ENCODE measurements at places on chromosomes 7 and 10.

GRCh38 chr10:49139028-49139845, 5.4 kb upstream of the FAM170B start:
- DNase-seq, result no peak

DNA sequence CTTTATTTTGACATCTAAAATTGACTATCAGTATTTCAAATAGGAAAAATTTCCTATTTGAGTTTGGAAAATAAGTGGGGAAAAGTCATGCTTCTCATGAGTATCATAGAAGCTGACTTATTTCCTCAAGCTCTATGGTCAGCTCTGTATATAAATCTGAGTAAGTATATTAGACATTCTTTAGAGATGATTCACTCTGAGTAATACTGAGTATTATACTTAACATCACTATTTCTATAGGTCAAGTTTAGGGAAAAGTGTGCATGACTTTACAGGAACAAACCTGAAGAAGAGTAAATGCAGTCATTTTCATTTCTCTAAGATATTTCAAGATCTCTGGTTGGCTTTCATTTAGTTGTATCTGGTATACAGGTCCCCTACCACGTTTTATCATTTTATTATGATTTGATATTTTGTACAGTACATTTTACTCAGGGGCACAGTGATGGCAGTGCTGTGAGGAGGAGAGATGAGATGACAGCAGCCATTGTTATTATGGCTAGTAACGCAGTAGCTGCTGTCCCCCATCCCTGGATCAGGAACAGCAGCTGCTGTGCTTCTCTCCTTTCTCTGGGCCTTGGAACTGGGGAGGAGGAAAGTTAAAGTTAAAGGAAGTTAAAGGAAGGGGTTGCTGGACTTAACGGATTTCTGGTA, 15.2 kb downstream of the SND1 start:
- no peak for DNase-seq

DNA sequence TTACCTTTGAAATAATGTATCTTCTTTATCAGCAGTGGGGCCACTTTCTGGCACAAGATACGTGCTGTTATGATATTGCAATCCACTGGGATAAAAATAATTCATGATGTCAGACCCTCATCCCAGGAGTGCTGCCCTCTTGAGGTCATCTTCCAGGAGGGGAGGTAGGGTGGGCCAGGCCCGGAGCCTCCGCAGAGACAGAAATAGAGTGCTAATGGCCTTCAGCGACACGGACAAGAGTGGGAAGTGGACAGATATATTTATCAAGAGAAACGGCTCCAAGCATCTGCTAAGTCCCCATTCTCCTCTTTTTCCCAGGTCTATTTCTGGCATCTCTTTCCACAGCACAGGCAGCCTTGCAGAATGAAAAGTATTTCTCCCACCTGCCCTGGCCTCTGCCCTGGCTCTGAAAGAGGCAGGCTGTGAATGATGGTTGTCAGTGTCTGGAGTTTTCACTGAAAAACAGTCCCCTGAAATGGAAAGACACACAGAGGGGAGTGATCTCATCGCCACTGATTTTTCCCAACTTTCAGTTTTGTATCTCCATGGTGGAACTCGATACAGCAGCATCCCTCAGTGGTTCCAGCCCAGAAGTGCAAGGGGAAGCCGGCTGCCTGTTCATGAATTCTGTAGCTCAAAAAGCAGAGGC, 251.7 kb upstream of the MYO3A start:
- peak; percentile 28 for DNase-seq

DNA sequence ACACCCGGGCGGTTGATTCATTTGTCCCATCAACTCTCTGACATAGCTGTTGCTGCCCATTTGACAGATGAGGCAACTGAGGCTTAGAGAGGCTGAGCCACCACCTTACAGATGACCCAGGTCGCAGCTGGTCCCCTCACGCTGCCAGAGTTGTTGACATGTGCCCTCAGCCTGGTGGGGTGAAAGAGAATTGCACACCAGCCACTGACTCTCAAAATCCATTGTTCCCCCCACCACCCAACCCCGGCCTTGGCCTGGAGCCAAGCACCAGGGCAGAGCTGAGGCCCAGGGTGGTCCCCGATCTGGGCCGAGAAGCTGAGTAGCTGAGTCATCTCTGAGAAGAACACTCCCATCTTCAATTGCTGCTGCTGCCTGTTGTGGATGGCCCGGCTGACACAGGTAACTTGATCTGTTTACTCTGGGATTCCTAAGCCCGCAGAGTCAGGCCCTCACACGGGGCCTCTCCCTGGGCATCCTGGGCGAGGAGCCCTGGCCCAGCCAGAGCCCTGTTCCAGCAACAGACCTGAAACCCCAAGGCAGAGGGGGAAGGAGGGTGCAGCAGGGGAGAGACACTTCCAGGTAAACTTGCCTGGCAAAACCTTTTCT, 27.5 kb downstream of the PVRIG start:
- DNase-seq, result peak; percentile 55

DNA sequence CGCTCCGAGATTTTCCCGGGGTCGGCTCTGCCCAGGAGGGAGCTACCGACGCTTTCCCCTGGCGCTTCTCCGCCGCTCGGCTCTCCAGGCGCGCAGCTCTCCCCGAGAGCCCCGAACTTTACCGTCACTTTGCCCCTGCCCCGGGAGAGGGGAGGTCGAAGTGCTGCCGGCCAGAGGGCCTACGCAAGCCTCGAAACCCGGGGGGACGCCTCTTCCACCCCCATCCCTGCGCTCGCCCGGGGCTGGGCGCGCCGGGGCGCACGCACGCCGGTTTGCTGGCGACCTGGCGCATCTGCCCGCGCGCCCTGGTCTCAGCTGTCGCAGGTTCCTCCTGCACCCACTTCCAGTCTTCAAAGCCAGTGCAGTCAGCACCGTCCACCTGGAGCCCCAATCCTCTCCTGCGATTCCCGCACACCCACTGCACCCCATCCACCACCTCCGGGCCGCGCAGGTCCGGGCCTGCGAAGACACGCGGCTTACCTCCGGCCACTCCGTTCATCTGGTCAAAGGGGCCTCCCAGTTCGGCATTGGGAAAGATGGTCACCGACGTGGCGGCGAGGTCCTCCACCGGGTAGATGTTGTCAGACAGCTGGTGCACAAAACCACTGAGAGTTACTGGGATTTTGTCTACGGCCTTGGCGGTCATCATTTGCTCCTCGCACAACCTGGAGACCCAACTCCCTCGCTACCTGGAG, 638 bp downstream of the EGR2 start:
- peak; percentile 84 for DNase-seq

DNA sequence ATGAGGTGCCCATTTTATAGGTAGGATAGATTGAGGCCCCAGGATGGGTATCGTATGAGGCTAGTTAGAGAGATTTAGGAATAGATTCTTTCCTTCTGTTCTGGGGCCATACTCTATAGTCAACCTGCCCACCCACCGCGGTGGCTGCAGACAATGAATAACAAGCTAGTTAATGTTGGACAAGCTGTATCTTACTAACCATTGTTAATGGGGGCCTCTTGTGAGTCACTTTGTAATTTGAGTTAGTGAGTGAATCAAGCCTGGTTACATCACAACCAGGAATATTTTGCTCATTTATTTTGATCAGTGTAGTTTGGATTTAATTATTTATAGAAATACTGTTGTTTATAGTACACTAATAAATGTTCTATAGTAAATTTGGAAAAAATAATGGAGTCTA, 7.3 kb downstream of the SORCS3 start:
- DNase-seq, result no peak

DNA sequence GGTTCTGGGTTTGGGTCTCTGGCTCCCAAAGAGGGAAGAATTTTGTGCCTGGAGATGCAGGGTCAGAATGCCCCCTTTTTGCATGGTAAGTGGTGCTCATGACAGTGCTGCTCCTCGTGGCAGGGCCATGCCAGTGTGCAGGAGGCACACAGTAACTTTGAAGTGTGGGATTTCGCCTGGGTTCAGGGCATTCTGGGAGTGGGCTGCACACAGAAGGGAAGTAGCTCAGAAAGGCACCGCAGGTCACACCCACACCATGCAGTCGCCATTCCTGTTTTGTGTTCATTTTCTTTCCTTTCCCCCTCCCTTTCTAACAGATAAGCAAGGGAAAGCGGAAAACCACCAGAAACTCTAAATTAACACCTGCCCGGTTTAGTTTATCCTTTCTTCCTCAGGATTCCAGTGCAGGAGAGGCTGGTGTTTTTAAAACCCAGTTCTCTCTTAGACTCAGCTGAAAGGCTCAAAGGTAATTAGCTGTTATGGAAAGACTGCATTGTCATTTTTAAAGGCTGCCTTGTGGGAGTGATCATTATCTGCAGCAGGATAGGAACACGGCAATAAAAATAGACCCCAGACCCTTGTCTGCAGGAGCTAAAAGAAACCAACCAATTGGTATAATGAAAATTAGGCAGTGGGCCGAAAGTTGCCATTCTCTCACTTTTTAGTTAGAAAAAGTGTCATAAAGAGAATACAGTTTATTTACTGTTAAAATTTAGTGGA, 50.2 kb downstream of the EEPD1 start:
- no peak for DNase-seq

- no peak for DNase-seq
Measured at GRCh38 chr10:3676564-3676963, 108.4 kb downstream of the KLF6 start.

DNA sequence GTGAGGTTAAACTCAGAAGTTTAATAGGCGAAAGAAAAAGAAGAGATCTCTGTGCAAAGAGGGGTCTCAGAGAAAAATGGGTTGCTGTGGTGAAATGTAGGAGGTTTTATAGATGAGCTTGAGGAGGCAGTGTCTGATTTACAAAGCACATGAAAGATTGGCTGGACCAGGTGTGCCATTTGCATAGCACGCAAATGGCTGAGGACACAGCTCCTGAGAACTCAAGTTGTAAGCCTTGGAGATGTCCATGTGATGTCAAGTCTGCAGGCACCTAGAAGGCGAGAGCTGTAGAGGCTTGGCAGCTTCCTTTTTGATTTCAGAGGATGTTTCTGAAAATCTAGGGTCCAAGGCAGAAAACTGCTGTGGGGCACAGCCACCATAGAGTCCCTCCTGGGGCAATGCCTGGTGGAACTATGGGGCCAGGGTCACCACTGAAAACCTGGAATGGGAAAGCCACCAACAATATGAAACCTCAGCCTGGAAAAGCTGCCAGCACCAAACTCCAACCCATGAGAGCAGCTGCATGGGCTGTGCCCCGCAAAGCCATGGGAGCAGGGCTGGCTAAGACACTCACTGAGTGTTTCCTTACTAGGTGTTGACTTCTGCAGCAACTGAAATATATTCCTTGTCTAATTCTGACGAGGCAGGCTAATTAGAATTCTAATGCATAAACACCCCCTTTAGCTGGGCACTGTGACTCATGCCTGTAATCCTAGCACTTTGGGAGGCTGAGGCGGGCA, 96.9 kb upstream of the TNS3 start:
- no peak for DNase-seq

GRCh38 chr10:44193567-44194220, 191.2 kb downstream of the CXCL12 start:
- DNase-seq, result no peak

- DNase-seq, result no peak
Measured at GRCh38 chr10:123868038-123869019, 23.3 kb downstream of the CPXM2 start.

GRCh38 chr7:21412957-21413356, 14.9 kb upstream of the SP4 start:
- no peak for DNase-seq

- DNase-seq, result no peak
Measured at GRCh38 chr7:21300692-21301091, 127.2 kb upstream of the SP4 start.

- peak; percentile 75 for DNase-seq
Measured at GRCh38 chr7:151086802-151087244, 548 bp downstream of the AGAP3 start.

- DNase-seq, result no peak
Measured at GRCh38 chr10:4338768-4339167, 487.2 kb upstream of the AKR1E2 start.

DNA sequence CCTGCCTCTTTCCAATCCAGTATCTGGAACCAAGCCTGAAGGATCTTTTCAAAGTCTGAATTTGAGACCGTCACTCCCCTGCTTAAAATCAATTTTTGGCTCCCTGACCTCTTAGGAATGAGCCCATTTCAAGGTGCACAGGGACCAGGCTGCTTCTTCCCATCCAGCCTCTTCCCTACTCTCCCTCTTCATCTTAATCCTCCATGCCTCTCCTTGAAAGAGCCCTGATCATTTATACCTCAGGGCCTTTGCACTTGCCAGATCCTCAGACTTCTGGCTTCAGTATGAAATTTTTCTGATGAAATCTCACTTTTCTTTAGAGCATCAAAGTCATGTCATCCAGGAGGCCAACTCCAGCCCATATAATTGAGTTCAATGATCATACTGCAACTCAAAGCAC, 399.5 kb upstream of the CELF2 start:
- DNase-seq, result no peak

DNA sequence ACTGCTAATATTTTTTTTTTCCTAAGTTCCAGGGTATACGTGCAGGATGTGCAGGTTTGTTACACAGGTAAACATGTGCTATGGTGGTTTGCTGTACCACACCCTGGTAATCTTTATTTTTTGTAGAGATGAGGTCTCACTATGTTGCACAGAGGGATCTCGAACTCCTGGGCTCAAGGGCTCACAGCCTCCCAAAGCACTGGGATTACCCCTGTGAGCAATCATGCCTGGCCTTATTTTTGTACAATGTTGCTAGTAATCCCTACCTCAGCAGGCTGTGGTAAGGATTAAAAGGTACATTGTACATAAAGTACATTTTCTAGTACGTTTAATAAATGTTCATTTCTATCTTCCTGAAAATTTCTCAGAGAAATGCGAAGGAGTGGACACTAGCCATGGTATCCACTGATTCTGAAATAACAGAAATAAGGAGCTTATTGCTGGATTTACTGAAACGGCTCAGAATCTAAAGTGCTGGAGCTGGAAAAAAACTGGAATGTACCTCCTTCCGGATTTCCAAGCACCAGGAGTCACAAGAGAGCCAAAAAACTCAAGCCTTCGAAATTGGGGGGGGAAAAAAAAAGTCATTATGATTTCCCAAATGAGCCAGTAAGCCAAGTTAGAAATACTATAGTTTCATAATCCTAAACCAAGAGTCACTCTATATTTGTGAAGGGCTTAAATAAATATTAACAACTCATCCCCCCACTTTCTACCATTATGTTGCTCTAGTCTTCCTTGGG, 69.6 kb downstream of the NT5C2 start:
- DNase-seq, result no peak

DNA sequence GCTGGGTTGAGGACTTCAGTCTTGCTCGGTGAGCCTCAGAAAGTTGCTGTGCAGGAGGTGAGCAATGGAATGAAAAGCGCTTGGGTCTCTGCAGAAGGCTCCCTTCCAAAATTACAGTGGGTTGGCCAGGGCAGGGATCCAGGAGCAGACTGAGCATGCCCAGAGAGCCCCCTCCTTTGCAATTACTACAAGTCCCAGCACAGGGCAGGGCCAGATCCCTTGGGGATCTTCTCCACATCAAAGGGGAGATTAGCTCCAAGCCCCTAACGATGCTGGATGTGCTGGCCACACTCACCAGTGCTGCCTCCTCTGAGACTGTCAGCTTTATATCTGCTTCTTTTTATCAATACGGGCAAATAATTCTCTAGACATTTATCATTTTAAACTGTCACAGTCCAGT, 337.5 kb downstream of the RPS24 start:
- DNase-seq, result no peak

Measured in right kidney (tissue), 9 donors.